ENCODE measurements at places on chromosomes 5 and 9.

DNA sequence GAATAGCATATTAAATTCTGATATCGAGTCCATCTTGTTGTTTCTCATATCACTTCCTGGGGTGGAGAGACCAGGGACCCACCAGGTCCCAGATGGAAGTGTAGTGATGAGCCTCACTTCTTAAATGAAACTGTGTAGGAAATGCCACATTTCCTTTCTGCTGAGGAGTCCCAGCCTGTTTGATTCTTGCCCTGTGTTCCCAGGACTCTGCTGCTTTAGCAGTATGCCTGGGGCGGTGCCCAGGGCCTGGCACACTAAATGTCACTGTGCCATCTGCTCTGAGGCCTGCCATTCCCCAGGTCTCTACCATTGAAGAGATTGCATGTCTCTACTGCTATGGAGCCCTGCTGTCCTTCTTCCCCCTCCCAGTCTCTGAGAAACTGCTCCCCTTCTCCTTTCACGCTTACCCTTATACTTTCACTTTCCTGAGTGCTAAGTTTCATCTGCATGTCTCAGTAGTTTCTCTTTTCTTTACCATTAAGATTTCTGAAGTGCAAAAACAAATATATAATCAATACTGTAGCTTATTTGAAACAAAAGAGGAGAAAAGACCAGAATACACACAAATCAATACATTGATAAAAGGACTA lies 260.4 kb downstream of the GABRB2 start:
- no peak for DNase-seq

DNA sequence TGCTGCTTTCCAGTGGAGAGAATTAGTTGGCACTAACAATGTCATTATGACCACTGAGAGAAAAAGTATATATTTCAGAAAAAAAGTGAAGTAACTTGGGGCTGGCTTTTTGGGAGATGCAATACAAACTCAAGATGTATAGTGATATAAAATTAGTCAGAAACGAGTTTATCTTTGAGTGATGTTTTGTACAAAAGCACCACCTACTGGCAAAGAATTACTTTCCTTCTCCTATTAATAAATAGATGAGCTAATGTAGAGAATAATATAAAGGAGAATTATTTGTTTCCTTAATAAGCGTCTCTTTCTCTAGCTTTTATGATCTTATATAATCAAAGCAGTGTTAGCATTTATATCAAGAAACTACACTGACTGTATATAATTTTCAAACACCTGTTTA lies 158.8 kb downstream of the MEF2C start:
- no peak for DNase-seq

GRCh38 chr9:18127499-18127875 lies 346.5 kb upstream of the ADAMTSL1 start:
- DNase-seq = no peak

GRCh38 chr9:11092974-11093373 lies 480.2 kb upstream of the PTPRD start:
- no peak for DNase-seq

DNA sequence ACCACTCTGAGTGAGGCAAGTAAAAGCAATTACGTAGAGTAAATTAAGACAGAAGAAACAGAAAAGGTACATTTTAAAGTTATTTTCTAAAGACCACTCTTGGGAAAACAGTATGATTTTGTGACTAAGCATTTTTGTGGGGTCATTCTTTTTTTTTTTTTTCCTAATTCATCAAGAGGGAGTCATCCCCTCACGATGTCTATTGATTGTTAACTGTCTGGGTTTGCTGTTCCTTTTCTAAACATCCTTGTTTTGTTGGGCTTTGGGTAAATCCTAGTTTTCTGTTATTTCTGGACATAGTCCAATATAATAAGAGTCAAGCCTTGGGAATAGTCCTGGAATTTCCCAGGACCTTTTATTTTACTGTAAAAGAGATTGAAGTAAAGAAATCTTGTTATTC lies 63.8 kb downstream of the ANKRD55 start:
- DNase-seq = no peak

- DNase-seq = no peak
Observed at GRCh38 chr9:104256031-104256695, 162.1 kb downstream of the SMC2 start.

DNA sequence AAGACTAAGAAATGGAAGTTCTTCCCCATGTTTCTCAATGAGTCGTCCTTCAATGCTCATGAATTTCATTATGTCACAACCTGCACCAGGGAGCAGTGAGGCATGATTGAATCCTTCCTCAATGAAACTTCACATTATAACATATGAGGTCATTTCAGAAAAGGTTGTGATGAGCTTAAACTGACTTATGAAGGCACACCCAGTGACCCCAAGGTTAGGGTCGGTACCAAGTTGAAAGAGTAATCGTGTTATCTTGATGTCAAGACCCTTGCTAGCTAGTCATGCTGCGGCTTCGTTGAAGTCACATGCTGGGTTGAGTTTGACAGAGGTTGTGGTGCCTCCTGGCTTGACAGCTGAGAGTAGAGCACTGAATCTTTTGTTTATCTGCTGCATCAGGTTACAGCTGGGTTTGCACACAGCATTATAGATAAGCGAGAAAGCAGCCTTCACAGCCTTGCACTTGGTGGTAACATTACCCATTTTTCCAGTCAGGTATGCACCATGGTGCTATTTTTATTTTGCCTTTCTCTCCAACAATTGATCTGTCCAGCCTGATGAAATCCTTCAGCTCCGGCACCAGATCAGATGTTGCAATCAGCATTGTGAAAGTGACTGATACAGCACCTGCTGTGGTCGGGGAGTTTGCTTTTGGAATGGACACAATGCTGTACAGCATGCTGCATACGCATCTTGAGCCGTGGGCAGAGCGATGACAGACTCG lies 133.2 kb downstream of the ERCC6L2 start:
- DNase-seq = no peak

DNA sequence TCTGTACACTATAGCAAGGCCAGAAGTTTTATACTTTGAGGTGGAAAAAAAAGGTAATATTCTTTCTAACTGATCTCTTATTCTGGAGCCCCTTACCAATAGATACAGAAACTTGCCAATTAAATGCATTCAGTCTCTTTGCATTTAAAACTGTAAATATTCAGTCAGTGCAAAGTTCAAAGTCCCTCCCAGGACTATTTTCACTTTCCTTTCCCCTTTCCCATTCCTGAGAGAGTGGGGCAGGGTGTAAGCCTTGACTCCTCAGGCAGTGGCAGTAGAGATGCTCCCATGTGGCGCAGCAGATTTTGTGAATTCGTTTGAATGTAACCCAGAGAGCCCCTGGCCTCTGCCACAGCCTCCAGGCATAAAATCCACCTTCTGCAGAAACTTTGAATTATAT lies 29.9 kb downstream of the CETN3 start:
- DNase-seq = no peak

GRCh38 chr5:17022296-17022695 lies 86.2 kb upstream of the MYO10 start:
- no peak for DNase-seq

- no peak for DNase-seq
Observed at GRCh38 chr5:173950829-173951228, 38.1 kb upstream of the C5orf47 start.

DNA sequence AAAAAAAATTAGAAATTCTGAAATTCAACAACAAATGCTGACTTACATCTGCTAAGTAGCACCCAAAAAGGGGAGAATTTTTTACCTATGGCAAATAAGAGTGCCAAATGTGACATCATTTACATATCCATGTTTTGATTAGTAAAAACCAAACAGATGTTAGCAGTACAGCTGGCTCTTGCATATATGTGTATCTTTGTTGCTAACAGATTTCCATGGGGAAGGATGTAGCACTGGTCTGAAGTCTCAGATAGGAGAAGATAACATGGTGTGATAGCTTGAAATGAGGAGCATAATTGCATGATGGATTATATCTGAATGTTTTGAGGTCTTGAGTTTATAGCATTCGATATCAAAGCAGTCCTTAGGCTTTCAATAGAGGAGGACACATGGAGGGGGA lies 17.5 kb downstream of the PIK3R1 start:
- DNase-seq = no peak

Measured in stimulated activated CD8-positive, alpha-beta memory T cell treated with anti-CD3 and anti-CD28 coated beads, Interleukin-4, amount 100 ng/mL, for 1 hour (primary cell).